NCI-H2081 (cell line): ENCODE measurements at places on chromosomes 4 and X.

DNA sequence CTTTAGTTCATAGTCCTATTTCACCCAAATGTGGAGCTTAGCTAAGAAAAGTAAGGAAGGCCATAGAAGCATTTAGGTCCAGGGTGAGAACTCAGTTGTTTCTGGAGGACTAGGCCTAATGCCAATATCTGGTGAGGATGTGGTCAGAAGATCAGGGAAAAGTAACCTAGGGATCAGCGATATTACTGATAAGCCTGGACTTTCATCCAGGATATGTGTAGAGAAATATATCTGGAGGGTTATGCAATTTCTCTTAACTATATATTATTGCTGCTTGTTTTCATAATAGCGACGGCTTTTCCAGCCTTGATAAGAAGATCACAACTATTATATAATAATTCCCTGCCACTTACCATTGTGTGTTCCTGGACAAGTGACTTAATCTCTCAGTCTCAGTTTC, 81.1 kb downstream of the FRAS1 start:
- DNase-seq = no peak

DNA sequence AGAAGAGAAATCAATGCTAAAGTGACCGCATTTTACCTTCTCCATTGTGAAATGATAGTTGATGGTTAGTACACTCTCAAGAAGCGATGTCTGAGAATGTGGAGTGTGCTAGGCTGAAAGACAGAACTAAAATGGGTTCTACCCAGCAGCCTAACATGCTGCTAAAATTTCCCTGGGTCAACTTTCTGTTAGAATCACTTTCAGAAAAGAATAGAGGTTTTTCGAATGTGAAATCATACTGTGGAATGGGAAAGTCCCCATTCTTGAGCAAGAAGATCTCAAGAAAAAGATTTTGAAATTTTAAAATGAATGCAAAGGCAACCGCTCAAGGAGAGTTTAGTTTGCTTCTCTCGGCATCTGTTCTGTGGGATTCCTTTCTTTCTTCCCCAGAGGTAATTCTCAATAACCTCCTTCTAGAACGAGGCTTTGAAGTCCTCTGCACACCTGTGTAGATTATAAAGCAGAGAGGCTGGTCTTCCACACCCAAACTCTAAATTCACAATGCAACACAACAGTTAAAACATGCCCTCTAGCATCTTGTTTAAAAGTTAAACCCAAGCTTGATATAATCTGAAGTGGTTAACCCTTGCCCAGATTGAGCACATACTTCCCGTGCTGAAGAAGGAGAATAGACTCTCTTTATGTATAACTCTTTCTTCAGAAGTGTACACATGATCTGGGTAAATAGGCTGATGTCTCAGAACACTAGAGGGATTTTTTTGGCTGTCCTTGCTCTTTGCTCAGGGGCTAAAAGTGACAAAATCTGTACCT, 208.7 kb upstream of the KLF3 start:
- DNase-seq = no peak

DNA sequence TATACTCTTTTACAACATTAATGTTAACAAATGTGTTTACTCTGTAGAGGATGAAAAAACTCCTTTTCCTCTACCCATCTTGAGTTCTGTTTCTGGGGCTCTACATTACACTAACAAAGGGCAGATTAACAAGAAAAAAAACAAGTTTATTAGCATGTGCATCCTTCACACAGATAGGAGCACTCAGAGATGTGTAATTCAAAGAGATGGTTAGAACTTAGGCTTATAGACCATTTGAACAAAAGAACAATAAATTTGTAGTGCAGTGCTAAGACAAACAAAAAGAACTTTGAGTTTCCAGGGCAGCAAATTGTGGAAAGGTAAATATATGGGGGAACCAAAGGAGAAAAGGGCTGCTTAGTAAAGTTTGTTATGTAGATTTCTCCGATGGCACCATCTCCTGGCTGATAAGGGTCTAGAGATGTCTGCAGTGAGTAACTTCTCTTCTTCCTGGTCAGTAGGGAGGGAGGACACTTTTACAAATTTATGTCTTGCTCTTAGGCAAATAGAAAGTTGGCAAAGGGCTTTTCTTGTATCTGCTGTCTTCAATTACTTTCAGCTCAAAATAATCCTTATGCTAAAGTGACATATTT, 1249.9 kb upstream of the TENM3 start:
- DNase-seq = no peak

DNA sequence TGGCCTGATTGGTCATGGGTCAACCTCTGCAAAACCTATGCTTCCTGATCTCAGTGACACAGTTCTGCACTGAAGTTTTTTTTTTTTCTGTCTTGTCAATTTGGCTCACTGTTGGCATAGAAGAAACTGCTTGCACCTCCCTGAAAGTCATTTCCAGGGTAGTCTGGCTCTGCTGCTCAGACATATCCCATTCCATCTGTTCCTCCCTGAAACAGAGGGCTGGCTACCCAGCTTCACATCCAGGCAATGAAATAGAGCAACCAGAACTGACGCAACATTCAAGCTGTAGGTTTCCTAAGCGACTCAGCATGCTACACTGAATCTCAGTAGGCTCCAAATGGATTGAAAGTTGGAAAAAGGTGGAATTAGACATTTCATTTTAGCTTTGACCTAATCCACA, 176.8 kb upstream of the MBNL3 start:
- no peak for DNase-seq

- no peak for DNase-seq
Measured at GRCh38 chr4:136690360-136690759, 841.9 kb downstream of the PCDH18 start.

- DNase-seq = no peak
Measured at GRCh38 chrX:12950851-12951594, 23.9 kb upstream of the TMSB4X start.
